Activated gamma-delta T cell treated with Interleukin-2 at 50 U/mL for 16 hours (primary cell): ENCODE measurements at places on chromosomes 5 and 9.

DNA sequence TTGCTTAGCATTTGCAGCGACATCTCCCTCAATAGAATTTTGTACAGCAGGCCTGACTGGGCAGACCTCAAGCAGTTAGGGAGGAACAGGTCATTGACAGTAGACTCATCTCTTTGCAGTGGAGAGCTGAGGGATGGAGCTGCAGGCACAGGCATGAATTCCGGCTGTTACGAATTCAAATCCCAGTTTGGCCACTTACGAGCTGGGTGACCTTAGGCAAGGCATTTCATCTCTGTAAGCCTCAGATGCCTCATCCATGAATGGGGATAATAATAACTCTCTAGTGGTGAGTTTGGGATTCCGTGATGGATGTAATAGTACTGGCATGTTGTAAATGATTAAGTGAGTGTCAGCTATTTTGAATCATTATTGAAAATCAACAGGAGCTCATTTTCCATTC is 195.3 kb downstream of the SEMA6A start:
- no peak for DNase-seq

DNA sequence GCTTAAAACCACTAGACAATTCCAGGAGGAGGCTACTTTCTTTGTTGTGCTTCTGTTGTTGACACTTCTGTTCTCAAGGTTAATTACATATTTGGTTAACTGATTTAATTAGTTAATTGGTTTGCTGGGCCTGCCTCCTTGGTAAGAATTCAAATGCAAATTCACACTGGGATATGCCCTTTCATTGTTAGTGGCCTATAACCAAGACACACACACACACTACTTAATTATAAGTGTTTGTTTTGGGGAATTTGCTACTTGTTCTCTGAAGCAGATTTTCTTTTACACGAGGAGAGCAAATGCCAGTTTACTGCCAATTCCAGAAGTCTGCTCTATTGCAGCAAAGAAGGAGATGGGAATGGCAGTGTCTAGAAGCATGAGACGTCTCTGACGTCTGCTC is 101.6 kb upstream of the BASP1 start:
- DNase-seq: no peak

- DNase-seq: no peak
These were observed 109.3 kb downstream of the TARS1 start for GRCh38 chr5:33549982-33550567.

DNA sequence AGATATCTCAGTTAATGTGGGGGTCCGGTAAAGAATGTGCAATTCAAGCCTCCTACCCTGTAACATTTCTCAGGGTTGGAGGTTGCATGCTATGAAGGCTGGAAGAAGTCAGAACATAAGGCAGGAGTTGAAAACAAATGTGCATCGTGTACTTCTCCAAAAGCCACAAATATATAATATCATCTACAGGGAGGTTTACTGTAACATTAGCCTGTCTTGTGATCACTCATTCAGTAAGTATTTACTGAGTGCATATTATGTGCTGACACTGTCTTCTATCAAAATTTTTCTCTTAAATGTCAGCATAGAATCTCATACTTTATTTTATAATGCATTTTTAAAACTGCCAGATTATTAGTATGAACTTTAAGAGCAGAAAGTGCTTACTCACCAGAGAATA is 105.6 kb upstream of the ZNF366 start:
- DNase-seq: no peak

DNA sequence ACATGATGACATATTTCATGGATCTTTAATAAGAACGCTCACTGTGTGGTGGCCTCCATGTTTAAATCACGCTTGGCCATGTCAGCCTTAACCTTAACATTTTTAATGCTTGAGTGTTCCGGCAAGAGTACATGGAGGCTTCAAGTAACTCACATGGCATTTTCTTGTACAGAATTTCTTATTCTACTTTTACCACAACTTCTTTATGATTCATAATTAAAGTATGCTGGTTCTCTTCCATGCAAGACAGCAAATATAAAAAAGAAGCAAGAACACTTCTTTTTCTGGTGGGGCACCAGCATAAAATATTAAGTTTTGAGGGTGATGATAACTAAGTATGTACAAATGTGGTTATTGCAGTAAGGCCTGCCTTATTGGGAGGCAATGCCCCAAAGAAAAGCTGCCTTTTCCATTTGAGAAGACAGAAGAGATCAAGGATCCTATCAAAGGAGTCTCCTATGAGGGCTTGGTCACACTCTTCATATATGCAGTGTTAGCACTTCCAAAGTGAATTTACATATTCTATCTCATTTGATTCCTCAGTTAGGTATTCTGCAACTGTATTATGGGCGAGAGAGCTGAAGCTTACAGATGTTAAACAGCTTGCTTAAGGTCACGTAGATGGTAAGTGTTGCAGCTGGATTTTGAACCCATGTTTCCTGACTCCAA is 382.7 kb upstream of the MEF2C start:
- DNase-seq: no peak

GRCh38 chr9:125747765-125748445 is 732 bp downstream of the PBX3 start:
- peak; percentile 16 for DNase-seq

DNA sequence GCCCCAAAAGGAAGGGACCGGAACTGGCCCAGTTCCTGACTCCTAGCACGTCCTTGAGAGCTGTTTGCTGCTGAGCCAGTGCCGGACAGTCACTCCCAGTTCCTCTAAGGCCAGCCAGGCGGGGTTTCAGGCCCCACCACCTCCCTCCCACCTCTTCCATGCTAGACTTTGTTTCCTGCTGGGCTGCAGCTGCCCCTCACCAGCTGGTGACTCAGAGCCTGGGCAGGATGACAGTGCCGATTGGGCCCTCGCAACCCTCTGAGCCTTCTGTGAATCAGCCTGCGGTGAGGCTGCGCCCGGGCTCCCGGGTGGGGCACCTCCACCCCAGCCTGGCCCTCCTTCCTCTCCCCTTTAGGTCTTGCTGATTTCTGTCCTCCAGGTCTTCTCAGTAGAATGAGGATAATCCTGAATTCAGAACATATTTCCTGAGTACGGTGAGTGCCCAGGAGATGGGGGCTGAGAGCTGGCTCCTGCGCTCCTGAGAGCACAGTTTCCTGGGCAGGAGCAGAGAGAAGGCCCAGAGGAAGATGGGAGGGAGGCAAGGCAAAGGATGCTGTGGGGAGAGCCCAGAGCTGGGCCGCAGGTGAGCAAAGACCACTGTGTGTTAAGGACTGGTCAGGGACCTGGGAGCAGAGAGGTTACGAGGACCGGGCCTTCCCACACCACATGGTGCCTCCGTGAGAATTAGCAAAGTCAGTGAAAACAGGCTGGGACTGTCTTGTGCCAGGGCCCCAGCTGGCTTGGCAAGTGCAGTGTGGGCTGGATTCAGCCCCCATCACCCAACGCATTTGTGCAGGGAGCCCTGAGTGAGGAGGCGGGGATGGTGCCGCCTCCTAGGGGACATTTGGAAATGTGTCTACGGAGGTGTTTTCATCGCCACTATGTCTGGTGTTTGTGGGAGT is 32.9 kb upstream of the STXBP1 start:
- peak; percentile 83 for DNase-seq

- DNase-seq: peak; percentile 54
These were observed 25.7 kb downstream of the UTP15 start for GRCh38 chr5:73591102-73591695.

GRCh38 chr5:55546947-55547346 is 12.2 kb upstream of the PLPP1 start:
- DNase-seq: no peak

DNA sequence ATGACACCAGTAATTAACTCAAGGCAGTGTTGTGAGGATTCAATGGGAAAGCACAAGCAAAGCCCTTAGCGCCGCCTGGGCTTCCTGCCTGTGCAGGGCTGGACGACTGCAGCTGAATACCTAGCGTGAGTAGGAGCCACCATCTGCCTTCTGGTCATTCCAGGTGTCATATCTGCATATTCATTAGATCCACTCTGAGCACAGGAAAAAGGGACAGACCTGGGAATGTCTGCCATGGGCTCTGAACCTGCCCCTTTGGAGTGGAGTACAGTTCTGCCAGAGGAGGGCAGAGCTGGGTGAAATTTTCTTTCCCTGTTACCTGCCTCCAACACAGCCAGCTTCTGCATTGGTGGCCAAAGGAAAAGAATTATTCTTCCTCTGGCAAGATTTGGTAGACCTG is 298.8 kb downstream of the NSG2 start:
- DNase-seq: no peak

GRCh38 chr5:143207058-143207457 is 196.4 kb downstream of the NR3C1 start:
- DNase-seq: no peak

GRCh38 chr5:82922086-82922734 is 155.0 kb downstream of the TMEM167A start:
- no peak for DNase-seq

DNA sequence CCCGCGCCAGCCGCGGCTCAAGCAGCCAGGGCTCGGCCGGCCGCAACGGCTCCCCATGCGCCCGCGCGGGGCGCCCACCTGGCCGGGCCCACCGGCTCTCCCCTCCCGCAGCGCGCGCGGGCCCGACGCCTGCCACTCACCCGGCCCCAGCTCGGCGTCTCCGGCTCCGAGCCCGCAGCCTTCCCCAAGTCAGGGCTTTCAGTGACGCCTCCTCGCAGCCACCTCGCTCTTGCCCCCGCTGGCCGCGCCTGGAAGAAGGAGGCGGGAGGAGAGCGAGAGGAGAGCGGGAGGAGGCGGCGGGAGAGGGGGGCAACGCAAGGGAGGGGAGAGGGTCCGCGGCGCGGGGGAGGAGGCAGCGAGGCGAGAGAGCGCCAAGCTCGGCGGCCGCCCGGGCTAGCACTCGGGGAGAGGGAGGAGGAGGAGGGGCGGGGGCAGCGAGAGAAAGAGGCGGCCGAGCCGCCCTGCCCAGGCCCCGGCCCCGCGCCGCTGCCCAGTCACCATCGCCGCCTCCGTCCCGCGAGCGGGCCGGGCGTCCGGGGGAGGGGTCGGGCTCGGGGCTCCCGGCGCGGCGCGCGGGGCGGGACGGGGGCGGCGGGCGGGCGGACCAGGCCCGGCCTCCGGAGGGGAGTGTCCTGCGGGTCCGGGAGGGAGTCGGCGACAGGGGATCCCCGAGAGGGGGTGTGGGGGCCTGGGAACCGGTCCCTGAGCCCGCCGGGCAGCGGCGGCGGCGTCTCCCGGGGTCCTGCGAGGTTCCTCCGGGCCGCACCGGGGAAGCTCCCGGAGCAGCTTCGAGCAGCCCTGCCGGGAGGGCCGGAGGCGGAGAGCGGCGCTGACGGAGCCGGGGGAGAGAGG is at the start of gene LHFPL2:
TSS of gene LHFPL2 (minus strand) at position 414 of the 852 bp plus-strand sequence. CDS start 138,559 bp downstream, outside the sequence.
- DNase-seq: no peak

GRCh38 chr9:83056174-83056573 is 6.8 kb downstream of the RASEF start:
- no peak for DNase-seq

DNA sequence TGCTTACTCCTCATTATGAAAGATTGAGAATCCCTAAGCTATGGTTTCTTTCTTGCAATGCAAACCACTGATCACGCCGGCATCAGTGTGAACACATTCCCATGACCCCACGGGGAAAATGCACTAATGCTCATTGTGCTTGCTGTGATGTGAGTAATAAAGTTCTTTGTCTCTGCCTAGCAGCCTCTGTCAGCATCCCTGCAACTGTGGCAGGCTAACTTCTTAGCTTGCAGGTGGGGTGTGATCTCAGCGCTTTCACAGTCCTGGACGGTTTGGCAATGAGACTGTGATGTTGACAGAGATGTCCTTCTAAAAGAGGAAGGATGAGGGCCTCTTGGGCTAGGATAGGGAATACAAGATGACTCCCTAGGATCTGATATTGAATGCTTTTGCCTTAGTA is 1218.7 kb downstream of the EFNA5 start:
- no peak for DNase-seq

GRCh38 chr5:68374796-68375518 is 159.4 kb downstream of the PIK3R1 start:
- DNase-seq: no peak

DNA sequence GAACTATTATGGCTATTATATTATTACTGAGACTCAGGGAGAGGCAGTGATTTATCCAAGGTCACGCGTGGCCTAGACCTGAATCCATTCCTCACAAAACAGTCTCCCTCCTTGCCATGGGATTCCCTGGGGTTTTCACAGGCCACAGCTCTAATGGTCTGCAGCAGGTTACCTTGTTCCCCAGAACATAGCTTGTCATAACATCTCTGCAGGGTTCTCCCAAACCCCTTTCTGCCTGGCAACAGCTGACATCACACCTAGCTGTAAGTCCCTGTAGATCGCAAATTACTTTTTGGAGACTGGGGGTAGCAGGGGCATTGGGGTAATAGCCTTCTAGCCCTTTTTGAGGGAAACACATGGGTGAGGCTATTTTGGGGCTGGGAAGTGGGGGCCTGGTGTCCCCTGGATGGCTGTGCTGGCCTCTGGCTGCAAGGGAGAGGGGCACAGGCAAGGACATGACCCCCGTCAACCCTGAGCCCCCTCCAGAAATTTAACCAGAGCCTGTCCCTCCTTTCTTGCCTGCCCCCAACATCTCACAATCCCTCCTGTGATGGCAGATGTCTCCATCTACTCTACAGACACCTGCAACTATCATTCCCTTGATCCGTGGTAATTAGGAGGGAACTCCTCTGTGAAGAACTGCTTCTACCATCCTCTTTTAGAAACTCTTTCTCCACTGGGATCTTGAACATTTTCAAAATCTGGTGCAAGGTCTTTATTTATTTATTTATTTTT is 1.3 kb downstream of the CD74 start:
- peak; percentile 64 for DNase-seq

DNA sequence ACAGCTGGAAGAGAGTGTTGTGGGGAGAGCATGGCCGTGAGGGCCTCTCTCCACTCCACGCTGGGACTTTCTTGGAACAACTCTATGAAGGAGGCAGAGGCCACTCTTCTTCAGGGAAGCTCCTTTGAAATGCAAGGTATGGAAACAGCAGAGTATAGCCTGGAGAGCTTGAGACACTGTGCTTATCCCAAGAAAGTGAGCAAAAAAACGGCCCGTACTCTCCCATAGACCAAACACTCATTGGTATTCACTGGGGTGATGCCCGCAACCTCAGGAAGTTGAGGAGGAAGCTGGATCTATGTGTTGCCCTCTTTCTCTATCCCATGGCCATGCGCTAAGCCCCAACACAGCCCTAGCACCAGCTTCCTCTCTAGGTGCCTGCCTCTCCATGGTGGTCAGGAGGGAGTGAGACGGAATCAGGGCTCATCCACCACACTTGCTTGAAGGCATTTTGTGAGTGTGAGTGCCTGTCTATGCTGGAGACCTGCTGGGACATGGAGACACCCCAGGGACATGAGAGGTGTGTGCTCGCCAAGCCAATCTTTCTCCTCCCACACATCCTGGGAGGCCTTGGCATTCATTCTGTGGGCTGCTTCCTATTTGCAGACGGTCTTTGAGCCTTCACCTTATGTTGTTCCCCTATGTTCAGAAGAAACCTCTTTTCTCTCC is 616.6 kb downstream of the IRX1 start:
- no peak for DNase-seq

GRCh38 chr5:76809141-76809540 is 9.7 kb upstream of the F2RL1 start:
- DNase-seq: no peak

GRCh38 chr5:125112196-125112595 is 365.8 kb upstream of the ZNF608 start:
- no peak for DNase-seq

- no peak for DNase-seq
These were observed 93.4 kb upstream of the CCDC112 start for GRCh38 chr5:115389799-115390382.

- DNase-seq: no peak
These were observed 227.1 kb upstream of the TRIM32 start for GRCh38 chr9:116460026-116460425.
